T-helper 22 cell (primary cell): ENCODE measurements at places on chromosomes 7 and 10.

DNA sequence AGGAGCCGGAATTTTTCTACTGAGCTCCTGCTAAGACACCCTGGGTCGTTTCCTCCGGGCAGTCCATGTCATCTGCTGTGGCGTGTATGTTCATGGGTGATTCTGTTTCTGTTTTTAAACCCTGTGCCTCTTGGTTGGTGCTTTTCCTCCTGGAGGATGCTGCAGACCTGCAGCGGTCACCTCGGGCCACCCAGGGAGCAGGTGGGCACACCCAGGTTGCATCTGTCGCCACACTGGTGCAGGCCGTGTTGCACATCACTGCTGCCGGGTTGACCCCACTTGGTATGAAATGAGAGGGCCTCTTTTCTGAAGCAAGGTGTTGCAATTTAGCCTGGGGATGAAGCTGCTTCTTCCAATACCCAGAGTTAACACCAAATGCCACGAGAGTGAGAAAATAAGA, 127.2 kb downstream of the CUX1 start:
- DNase-seq = no peak

- no peak for DNase-seq
Measured at GRCh38 chr10:44386546-44387052, 1.7 kb upstream of the CXCL12 start.

- DNase-seq = no peak
Measured at GRCh38 chr10:19952224-19953010, 136.2 kb downstream of the PLXDC2 start.

GRCh38 chr10:18238870-18239485, 98.8 kb downstream of the CACNB2 start:
- DNase-seq = no peak

GRCh38 chr10:98433881-98434732, 12.6 kb downstream of the HPS1 start:
- no peak for DNase-seq

GRCh38 chr10:120495226-120496009, 38.4 kb downstream of the PLPP4 start:
- DNase-seq = no peak

DNA sequence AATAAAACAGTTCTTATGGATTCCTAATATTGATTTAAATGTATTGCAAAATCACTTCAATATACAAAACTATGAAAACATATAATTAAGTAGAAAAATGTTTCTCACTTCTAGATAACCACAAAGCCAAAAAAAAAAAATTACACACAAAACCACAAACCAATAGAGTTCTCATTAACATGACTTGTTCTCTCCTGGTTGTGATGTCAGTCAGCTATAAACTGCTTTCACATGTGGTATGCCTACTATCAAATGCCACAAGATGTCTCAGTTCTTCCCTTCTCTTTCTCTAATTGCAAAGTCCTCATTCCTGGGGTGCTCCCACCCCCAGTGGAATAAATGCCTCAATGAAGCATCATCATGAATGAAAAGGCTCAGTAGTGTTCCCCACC, 16.6 kb downstream of the GNAI1 start:
- no peak for DNase-seq

GRCh38 chr7:38199154-38199553, 21.1 kb downstream of the STARD3NL start:
- DNase-seq = no peak
